ENCODE measurements at places on chromosomes 1 and 21.

DNA sequence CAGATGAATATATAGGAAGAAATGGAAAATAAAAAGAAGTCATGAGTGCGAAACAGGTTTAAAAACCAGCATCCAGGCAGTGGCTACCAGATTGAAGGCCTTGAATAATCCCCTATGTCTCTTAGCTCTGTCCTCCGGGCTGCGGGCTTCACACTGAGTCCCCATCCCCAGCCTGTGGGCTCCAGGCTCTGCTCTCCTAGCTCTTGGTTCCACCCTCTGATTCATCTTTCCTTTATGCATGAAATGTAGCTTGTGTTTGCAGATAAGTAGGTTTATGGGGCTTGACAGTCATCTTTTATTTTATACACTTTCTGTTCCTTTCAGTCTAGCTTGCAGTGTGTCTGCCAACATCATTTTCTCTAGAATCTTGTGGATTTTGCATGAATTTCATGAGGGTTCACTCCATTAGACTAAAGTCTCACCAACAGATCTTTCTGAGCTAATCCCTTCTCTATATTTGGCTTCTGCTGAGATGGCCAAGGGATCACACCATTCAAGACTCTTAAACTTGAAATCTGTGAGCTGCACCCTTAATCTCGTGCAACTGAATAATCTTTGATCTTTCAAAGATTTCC is 174.5 kb downstream of the PLPPR4 start:
- no peak for DNase-seq

DNA sequence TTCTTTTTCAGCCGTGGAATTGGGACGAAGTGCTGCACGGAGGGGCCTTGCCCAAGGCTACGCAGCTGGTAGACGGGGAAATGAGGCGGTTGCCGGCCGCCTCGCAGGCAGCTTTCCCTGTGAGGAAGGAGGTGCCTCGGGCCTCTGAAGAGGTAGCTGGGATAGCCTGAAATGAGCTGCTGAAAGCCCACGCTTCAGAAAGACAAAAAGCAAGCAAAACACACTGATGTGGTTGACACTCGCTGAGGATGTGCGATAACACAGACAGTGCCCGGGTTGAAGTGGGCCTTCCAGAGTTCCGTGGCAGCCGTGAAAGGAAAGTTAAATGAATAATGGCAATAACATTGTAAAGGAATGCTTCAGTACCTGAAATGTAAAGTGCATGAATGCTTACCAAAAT is 47.2 kb downstream of the S1PR1 start:
- no peak for DNase-seq

- no peak for DNase-seq
Measured at GRCh38 chr21:25359724-25360123, 247.6 kb downstream of the MRPL39 start.

- no peak for DNase-seq
Measured at GRCh38 chr1:34776911-34777310, 4.1 kb upstream of the GJB3 start.
